ENCODE measurements at places on chromosomes 16 and 17.

GRCh38 chr17:14813649-14814370, 451.3 kb downstream of the PMP22 start:
- no peak for DNase-seq

DNA sequence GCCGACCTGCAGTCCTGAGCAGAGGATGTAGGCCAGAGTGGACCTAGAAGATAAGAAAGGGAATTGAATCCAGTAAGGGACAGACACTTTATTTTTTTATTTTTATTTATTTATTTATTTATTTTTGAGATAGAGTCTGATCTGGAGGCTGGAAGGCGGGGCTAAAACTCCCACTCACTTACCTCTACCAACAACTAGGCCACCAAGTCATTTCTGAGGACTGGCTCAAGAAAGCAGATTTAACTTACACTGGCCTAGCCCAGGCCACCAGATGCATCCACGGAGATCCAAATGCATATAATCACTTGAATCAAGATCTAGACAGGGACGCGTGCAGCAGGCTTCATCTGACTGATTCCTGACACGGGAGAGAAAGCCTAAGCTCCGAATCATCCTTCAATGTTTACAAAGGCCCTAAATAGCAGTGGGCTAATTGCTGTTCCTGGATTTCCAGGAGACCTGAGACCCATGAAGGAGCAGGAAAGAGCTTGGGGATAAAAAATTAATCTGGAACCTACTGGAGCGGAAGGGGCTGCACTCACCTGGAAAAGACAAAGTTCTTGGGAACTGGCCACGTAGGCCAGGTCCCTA, 1.1 kb upstream of the ALOX12 start:
- peak; percentile 12 for DNase-seq

DNA sequence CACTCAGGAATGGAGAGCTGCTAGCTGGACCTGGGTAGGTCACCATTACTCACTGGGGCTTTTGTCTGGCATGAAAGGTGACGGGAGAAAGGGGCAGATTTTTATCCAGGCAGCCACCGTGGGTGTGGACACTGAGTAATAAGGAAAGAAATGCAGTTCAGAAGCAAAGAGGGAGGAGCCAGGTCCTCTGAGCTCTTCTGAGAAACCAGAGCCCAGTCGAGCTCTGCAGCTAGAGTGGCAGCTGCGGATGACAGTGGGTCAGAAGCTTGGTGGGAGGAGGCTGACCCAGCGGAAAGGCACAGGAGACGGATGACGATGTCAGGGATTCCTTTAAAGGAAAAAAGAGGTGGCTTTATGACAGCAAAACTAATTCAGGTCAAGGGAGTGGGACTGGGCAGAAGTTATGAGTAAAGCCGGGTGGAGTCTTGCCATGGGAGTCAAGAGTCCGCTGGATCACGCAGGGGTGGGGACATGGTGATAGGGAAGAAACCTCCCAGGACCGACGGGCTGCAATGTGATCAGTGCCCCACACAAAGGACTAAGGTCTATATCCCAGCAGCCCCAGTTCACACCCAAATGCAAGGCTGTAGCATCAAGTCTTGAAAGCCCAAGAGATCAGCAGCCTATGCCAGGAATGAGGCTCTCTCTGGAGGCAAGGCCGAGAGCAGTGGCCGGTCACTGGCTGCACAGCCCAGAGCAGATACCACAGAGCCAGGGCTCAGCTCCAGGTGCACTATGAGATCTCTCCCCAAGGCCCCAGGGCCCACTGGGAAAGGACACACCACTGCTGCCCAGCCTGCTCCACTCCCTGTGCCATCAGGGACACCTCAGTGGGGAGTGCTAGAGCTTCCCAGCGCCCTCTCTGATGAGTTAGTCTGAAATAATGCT, 6.3 kb upstream of the MNT start:
- DNase-seq = peak; percentile 94

DNA sequence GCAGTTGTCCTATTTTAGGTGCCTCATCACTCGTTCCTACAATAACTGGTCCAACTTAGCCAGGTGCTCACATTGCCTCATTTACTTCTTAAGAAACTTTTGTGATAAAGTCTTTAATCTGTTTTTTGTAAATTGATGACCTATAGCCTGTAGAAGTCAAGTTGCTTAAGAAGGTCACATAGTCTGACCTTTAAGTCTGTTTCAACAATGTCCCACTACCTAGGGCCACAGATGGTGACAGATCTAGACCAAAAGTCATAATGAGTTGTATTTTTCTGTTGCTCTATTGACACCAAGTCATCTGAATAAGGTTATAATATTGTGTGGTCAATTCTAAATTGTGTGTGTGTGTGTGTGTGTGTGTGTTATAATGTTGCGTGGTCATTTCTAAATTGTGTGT, 45.1 kb downstream of the ABCA9 start:
- no peak for DNase-seq

- DNase-seq = no peak
Observed at GRCh38 chr17:63066158-63066813, 100.3 kb downstream of the TANC2 start.

All from RCC 7860 (cell line).